ENCODE measurements at places on chromosomes 6 and 20.

GRCh38 chr20:9322661-9323060, 191.7 kb upstream of the LAMP5 start:
- DNase-seq = no peak

DNA sequence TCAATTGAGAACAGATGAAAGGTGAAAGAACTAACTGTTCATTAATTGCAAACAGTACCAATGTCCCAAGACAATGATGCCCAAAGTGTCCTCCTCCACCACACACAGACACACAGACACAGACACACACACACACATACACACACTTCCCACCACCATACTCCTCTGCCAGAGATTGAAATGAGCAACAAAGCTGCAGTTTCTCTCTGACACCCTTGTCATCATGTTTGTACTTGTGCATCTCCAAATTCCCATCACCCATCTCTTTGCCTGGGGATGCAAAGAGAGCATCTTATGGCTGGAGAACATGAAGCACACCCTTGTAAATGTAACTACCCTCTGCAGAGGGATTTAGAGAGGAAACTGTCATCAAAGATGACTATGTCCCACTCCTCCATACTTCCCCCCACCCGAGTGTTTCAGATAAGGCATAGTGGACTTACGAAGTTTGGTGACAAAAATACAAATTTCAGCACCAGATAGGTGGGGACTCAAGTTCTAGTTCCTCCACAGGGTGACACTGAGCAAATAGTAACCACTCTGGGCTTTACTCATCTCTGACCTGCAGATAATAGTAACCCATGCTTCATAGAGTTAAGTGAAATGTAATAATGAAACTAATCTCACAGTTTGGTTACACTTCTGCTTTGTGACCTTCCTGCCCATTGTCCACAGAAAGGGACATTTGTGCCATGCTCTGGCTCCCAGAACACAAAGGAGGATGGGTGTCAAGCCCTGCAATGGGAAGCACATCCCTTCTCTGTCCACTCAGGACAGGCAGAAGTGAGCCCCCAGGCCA, 8.7 kb downstream of the MAFB start:
- DNase-seq = no peak

DNA sequence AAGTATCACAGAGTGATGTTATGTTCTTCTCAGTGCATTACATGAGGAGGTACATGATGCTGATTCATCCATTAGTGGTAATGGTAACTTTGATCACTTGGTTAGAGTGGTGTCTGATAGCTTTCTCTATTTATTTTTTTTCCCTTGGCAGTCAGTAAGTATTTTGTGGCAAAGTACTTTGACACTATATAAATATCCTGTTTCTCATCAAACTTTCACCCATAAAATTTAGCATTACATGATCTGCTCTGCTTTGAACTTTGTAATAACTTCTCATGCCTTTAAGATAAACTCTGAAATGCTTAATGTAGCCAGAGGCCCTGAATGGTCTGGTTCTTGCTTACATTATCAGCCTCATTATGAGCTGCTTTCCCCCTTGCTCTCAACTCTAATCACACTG, 127.9 kb downstream of the MBOAT1 start:
- DNase-seq = no peak

DNA sequence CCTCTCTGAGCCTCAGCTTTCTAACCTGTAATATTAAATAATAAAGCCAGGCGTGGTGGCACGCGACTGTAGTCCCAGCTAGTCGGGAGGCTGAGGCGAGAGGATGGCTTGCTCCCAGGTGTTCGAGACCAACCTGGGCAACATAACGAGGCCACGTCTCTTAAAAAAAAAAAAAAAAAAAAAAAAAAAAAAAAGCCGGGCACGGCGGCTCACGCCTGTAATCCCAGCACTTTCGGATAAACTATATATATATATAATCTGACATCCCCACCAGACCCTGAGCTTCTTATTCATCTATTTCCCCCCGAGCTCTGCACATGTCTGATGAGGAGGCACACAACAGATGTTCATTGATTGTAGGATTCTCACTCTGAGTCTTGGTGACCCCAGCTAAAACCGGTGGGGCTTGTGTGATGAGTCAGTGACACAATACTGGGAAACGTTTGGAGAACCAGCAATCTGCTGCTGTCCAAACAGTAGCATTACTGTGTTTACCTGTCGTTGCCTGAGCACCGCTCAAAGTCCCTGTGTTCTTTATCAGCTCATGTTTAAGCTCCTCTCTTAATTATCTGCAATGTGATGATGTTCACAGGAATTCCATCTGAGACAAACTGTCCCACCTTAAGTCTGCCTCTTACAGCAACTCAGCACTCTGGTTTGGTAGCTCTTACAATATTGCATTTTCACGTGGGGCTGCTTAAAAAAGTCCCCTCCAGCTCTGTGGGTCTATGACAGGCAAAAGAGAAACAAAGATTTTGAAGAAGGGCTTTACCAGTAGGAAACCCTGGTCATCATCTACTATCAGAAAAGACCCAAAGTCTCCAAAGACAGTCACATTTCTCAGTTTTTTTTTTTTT, 1.0 kb upstream of the SPATA2 start:
- no peak for DNase-seq

DNA sequence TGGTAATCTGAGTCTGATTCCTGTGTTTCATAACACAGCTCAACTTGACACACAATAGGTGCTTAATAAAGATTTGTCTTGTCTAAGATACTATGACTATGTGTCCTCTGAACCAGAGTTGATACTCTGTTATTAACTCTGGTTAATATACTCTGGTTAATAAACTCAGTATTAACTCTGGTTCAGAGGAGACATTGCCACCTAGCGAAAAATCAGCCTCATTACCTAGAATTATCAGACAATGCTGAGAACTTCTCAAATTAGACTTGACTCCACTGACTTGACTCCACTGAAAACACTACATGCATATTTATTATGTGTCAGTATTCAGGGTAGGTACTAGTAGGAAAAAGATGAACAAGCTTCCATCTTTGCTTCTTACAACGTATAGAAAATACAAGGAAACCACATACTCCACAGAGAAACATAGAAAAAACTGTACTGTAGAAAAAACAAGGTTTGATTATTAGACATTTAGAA, 73.9 kb downstream of the AHI1 start:
- no peak for DNase-seq

GRCh38 chr6:10177704-10178103, 237.2 kb downstream of the TFAP2A start:
- no peak for DNase-seq

GRCh38 chr20:35743693-35744491, 1.8 kb upstream of the RBM39 start:
- DNase-seq = no peak

DNA sequence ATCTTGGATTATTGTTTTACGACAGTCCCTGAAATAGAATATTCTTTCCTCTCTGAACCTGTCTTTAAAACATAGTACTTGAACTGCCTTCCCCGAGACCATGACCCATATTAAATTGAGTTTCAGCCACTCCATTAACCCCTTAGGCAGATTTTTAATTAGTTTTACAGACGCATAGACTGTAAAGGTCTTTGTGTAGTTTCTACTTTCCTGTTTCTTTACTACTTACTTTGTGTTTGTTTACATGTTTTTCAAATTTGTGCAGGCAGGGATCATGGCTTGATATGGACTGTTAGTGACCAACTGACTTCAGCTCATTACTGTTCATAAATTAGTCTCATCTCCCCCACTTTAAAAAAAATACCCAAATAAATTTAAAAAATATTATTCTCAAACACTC, 53.8 kb downstream of the FYN start:
- DNase-seq = no peak

GRCh38 chr6:33857932-33858475, 54.2 kb upstream of the MLN start:
- DNase-seq = no peak

- DNase-seq = no peak
Measured at GRCh38 chr6:27617700-27618689, 145.1 kb upstream of the ZNF184 start.

DNA sequence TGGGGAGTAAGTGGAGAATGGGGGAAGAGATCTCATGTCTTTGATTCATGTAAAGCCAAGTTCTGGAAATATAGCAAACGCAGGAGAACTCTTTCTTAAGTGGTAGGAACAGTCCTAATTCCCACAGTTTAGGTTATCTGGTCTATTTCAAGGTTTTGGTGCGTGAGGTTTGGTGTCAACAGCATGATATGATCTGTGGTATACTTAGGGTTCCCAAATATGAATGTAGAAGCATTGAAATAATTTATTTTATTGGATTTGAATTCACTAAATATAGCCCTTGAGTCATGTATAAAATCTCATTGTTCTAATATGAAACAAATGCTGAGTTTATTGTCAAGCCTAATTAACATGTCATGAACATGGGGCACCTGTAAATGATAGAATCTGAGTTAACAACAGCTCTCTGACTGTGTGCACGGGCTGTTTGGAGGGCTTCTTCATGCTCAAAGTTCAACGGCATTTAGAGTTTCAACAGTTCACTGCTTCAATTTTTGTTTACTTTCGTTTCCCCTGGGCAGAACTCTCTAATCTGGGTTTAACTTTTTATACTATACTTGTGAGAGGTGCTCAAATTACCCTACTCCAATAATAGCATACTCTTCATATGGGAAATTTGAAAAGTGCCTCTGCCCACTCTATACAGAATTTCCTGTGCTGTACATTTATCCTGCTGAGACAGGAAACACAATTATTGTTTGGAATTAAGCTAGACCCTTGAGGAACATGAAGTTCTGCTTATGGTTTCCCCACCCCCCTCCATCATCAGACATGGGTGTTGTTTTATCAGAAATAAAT, 236.3 kb upstream of the ZNF217 start:
- no peak for DNase-seq

GRCh38 chr20:52422574-52423336, 231.2 kb upstream of the ZFP64 start:
- no peak for DNase-seq

DNA sequence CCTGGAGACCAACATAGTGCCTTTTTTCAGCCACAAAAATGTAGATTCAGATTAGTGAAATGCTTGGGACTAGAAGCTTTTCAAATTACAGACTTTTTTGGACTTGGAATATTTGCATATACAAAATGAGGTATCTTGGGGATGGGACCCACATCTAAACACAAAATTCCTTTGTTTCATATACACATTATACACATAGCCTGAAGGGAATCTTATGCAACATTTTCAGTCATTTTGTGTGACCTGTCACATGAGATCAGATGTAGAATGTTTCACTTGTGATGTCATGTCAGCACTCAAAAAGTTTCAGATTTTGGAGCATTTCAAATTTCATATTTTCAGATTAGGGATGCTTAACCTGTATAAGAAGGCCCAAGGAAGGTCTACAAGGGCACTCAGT, 44.5 kb upstream of the ALDH8A1 start:
- no peak for DNase-seq

DNA sequence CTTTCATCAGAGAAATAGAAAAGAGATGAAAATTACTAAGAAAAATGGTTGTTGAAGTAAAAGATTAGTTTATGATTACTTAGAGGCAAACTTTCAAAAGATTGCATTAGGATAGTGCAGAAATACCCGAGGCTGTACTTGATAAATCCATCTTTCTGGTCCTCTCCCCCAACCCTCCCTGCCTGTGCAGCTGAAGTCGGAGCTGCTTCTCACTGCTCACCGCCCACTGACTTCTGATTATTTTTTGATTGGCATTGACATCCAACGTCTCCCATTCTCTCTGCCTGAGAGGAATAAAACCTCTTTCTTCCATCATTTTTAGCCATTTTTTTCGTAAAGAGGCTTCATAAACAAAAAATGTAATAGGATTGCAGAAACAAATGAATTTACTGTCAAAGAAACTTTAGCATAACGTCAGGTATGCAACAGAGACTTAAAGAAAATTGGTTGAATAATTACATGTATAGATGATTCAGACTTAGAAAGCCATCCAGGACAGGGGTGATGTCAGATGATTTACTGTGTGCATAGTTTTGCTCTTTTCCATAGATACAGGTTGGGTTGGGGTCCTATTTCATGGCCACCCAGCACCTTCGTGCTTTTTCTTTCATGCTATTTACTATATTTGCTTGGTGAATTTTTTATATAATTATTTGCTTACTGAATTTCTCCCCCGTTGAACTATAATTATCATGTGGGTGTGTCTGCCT, 53.6 kb upstream of the EDN3 start:
- DNase-seq = no peak

DNA sequence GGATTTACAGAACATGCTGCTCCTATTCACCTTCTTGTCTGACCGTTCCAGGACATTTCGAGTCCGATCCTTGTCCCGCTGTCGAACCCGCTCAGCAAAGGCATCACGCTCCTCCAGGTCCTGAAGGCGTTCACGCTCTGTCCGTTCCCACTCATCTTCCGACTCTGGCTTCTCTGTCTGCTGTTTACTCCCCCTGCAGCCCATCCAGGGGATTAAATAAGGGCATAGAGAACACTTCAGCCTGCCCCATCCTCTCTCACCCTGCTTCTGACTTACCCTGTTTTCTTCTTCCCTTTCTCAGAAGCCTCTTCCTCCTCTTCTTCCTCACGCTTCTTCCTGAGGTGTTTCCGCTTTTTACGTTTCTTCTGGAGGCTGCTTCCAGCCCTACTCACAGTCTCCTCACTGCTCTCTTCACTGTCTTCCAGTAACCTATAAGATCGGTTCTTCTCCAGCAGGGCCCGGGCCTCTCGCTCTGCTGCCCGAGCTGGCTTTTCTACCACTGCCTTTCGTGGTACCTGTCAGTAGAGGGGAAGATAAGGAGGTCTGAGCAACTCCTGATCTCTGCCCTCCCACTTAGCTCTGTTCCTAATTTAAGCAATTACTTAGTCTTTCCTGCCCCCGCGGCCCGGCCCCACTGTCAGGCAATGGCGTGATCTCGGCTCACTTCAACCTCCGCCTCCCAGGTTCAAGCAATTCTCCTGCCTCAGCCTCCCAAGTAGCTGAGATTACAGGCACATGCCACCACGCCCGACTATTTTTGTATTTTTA, 1.9 kb downstream of the DHX16 start:
- no peak for DNase-seq

DNA sequence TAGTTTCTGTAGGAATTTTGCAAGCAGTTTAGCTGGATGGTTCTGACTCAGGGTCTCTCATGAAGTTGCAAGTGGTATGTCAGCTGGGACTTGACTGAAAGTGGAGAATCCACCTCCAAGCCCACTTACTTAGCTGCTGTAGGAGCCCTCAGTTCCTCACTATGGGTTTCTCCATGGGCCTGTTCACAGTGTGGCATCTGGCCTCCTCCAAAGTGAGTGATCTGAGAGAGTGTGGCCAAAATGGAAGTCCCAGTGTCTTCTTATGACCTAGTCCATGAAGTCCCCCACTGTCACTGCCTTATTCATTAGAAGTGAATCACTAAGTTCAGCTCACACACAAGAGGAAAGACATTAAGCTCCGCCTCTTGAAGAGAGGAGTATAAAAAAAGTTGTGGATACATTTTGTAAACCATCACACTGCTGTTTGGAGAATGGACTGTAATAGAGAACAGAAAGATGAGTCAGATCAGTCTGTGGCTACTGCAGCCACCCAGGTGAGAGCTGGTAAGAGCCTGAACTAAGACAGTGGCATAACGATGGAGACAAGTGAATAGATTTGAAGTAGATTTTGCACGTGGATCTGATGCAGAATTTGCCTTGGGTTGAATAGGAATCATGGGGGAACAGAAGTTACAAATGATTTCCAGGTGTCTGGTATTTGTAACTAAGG, 4.9 kb upstream of the NELFCD start:
- peak; percentile 70 for DNase-seq
